HuH-7.5 (cell line): ENCODE measurements at places on chromosomes 1 and 21.

GRCh38 chr1:171805395-171806115, 24.1 kb downstream of the METTL13 start:
- DNase-seq, result no peak

DNA sequence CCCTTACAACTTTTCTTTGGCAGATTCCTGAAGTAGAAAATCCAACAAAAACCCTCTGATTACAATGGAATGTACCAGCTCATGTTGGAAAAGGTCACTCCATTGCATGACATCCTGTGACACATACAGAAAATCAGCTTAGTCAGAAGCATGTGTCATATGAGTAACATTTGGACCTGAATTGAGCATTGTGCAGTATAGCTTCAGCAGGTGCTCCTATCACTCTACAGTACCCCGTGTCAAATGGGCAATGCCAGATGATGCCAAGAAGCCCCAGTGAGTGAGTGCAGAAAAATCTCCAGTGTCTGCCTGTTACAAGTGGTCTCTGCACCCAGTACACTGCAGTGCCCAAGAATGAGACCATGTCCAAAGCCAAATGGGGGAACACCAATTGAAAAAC, 129.7 kb upstream of the RUNX1 start:
- no peak for DNase-seq

- DNase-seq, result no peak
Observed at GRCh38 chr1:228453614-228454013, 33.6 kb upstream of the RNF187 start.

GRCh38 chr1:22835636-22836319, 125.1 kb downstream of the EPHB2 start:
- DNase-seq, result no peak

- no peak for DNase-seq
Observed at GRCh38 chr1:239872626-239873025, 219.1 kb upstream of the FMN2 start.

DNA sequence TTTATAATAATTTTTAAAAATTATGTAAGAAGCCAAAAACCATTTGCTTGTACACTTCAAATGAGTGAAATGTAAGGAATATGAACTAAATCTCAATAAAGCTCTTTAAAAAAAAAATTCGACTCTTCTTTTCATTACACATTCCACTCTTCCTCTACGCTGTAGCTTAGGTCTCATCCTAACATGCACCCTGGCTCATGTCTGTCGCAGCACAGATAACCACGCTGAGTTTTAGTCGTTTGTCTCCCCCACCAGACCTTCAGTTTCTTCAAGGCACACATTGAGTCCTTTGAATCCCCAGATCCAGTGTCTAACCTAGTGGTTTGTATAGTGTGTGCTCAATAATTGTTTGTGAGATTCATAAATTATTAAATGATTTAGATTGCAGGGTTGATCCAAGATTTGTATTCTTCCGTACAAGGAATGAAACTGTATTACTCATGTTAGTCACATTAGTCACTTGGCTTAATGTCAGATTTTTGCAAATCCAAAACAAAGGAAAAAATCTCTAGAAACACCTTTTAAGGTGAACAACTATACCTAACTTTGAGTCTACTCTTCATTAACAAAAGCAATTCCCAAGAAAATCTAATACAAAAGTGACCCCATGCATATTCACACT, 57.3 kb downstream of the SLC25A24 start:
- DNase-seq, result no peak

DNA sequence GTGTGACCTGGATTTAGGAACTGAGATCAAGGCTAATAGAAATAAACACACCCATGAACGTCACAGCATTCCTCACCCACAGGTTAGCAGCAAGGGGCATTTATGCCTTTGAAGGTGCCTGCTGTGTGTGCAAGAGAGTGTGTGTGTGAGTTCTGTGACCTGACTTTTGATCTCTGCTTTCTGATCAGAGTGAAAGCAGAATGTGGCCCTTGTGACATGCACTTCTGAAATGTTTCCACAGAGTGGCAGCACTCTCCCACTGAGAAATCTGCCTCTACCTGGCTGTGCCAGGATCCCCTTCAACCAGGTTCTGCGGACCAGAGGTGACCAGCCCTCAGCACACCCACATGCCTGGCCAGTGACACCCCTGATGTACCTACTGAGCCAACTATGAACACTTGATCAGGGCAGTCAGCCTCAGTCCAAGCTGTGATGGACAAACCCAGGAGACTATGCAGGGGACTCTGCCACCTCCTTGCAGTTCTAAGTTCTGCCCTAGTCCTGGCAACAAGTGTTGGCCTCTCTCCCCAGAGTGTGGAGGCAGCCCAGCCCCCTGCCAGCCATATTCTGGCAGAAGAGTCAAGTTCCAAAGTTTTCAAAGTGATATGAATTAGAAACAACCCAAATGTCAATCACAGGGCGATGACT, 41.0 kb downstream of the RXRG start:
- DNase-seq, result peak; percentile 25

DNA sequence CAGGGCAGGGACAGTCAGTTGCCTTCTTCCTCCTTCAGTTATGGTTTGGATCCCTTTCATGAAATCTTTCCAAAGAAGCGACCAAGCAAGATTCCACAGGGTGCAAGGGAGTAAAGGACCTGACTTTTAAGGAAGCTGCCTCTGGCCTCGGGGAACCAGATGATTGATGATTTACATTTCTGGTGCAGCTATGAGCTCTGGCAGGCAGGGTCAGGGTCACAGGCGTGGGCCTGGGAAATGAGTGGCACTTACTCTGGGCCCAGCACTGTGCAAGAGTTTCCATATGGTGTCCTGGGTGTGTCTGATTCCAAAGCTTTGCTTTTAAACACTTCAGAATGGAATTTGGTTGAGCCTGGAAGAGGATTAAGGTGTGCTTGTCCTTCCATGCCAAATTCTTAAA, 7.2 kb upstream of the CRABP2 start:
- DNase-seq, result no peak

GRCh38 chr21:39562791-39563770, 49.7 kb upstream of the B3GALT5 start:
- DNase-seq, result no peak

- no peak for DNase-seq
Observed at GRCh38 chr21:32055305-32055704, 182.5 kb downstream of the HUNK start.

GRCh38 chr21:39612233-39613040, at the start of gene B3GALT5:
B3GALT5 (plus strand) TSS chr21:39612940; CDS start chr21:39660560, 47,620 bp downstream.
- no peak for DNase-seq

- DNase-seq, result no peak
Observed at GRCh38 chr1:218671573-218671972, 326.4 kb downstream of the TGFB2 start.

GRCh38 chr1:46571691-46572225, 20.3 kb upstream of the KNCN start:
- DNase-seq, result no peak

- no peak for DNase-seq
Observed at GRCh38 chr1:236589531-236589930, 14.8 kb downstream of the HEATR1 start.

- DNase-seq, result no peak
Observed at GRCh38 chr21:38619992-38620479, 121.8 kb upstream of the ERG start.

GRCh38 chr21:41819856-41820281, 53.0 kb upstream of the RIPK4 start:
- DNase-seq, result no peak

GRCh38 chr1:44842862-44843655, at the start of gene PTCH2:
PTCH2 (minus strand) TSS chr1:44843253; CDS start chr1:44842932, 321 bp downstream.
- peak; percentile 76 for DNase-seq

- DNase-seq, result no peak
Observed at GRCh38 chr1:24545662-24546061, 10.2 kb upstream of the NCMAP start.

DNA sequence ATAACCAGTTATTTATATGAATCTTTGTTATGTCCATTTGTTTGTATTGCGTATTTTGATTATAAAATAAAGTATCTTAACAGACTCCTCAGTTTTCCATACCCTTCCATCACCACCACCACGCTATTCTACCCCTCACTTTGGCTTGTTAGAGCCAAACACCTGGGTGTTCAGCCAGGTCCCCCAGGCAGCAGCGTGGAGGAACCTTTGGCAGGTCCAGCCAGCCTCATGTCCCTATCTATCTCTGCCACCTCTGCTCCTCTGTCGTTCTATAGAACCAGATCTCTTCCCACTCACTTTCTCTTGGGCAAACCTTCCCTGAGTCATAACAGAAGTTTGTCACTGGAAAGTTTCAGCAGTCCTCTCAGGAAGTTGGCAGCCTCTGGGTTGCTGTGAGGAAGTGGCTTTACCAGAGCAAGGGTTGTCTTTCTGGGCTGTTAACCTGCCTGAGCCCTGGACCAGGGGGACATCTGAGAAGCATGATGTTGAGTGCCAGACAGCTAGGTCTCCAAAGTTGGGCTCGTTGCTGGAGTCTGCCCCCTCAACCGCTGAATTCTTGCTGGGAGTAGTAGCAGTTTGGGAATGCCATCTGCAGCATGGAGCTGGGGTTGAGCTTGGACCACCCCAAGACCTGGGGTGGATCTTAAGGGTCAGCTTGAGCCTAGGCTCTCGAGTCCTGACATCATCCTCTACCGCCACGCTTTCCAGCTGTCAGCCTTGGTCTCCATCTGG, 996 bp upstream of the SH3BGRL3 start:
- DNase-seq, result no peak

GRCh38 chr21:33698087-33698860, 56.0 kb downstream of the ITSN1 start:
- no peak for DNase-seq

- DNase-seq, result no peak
Observed at GRCh38 chr1:238892612-238893011, 493.8 kb upstream of the CHRM3 start.

DNA sequence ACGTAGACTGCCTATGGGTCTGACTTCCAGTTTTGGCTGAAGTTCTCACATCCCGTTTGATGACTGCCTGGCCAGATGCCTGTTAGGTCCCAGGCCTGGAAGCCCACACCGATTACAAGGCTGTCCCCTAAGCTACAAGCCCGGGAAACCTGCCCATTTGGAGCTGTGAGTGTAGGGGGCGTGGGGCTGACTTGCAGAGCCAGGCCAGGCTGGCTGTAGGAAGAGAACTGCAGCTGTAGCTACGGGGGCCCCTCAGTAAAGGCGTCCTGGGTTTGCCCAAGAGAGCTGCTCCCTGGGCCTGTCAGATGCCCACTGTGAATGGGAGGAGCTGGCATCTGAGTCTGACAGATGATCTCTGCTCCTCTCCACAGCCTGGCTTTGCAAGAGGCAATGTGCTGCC, 199.7 kb downstream of the CAMTA1 start:
- no peak for DNase-seq

DNA sequence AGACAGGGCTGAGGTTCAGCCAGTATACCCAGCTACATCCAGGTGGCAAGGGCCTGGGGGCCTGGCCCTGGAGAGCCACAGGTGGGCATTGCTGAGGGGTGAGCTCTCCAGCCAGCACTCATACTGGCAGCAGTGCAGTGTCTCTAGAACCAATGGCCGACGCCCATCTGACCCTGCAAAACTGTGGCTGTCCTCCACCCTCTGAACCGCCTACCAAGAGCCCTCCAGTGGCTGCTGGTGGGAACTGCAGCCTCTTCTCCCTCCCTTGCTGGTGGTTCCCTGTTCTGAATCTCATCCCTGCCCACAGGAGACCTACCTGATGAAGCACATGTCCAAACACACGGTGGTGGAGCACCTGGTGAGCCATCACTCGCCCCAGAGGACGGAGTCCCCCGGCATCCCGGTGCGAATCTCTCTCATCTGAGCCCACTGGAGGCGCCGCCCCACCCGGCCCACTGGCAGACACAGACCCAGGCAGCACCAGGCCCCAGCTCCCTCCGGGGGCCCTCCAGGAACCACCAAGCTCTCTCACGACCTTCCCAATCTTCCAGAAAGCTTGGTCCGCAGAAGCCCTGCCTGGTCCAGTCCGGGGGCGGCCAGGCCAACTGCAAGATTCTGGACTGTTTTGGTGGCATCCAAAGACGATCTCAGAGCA, 22.1 kb downstream of the A3GALT2 start:
- DNase-seq, result peak; percentile 85

- no peak for DNase-seq
Observed at GRCh38 chr1:175155936-175156335, 36.6 kb downstream of the KIAA0040 start.

DNA sequence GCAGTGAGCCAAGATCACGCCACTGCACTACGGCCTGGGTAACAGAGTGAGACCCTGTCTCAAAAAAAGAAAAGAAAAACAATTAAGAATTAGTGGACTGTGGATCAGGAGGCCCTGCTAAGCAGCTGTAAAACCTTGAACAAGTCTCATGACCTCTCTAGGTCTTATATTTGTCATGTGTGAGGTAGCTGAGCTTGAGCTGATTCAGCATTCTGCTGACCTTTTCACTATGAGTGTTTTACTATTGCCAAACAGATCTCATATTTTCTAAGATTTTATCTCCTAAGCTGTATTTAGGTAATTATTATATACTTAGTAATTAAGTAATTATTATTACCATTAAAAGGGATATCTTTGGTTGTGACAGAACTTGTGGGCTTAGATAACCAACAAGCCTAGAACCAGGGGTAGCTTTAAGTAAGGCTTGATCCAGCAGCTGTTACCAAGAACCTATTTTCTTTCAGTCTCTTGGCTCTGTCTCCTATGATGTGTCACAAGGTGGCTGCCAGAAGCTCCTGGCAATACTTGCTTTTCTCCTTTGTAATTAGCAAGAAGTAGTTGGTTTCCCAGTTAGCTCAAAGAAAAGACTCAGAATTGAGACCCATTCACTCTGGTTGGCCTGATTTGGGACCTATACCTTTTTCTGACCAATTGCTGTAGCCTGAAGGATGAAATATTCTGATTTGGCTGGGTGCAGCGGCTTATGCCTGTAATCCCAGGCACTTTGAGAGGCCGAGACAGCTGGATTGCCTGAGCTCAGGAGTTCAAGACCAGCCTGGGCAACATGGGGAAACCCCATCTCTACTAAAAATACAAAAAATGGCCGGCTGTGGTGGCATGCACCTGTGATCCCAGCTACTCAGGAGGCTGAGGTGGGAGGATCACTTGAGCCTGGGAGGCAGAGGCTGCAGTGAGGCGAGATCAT, 8.5 kb upstream of the ZC3H12A start:
- DNase-seq, result no peak

GRCh38 chr1:33826711-33827110, 37.2 kb upstream of the HMGB4 start:
- no peak for DNase-seq

GRCh38 chr1:58883888-58884482, 100.1 kb upstream of the JUN start:
- no peak for DNase-seq

- peak; percentile 88 for DNase-seq
Observed at GRCh38 chr1:31715087-31715872, 11.5 kb upstream of the COL16A1 start.
